ENCODE measurements at places on chromosomes 6 and 20.

- DNase-seq, result no peak
These were observed 12.3 kb downstream of the GPLD1 start for GRCh38 chr6:24477070-24477469.

GRCh38 chr6:155958550-155958949 is 502.9 kb upstream of the NOX3 start:
- no peak for DNase-seq

- DNase-seq, result no peak
These were observed 140.4 kb upstream of the CENPW start for GRCh38 chr6:126199466-126199865.

DNA sequence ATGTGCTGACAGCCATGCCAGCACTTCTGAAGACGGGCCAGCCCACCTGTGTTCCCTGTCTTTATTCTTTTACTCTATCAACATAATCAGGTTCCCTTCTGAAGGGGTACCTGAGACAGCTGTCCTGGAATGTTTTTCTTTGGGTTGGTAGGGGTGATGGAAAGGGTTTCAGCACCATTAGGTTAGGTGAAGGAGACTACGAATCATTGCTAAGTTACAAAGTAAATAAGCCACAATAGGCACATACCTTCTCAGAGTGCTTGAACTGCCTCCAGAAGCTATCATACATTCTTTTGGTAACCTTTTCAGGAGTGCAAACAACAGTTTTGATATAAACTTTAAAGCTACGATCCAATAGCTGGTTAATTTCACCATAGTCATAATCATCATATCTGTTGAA is 106.3 kb downstream of the SESN1 start:
- DNase-seq, result no peak

Measured in stimulated activated CD8-positive, alpha-beta memory T cell treated with anti-CD3 and anti-CD28 coated beads, Interleukin-4, amount 100 ng/mL, for 48 hours (primary cell).